ENCODE measurements at places on chromosomes 7 and 10.

DNA sequence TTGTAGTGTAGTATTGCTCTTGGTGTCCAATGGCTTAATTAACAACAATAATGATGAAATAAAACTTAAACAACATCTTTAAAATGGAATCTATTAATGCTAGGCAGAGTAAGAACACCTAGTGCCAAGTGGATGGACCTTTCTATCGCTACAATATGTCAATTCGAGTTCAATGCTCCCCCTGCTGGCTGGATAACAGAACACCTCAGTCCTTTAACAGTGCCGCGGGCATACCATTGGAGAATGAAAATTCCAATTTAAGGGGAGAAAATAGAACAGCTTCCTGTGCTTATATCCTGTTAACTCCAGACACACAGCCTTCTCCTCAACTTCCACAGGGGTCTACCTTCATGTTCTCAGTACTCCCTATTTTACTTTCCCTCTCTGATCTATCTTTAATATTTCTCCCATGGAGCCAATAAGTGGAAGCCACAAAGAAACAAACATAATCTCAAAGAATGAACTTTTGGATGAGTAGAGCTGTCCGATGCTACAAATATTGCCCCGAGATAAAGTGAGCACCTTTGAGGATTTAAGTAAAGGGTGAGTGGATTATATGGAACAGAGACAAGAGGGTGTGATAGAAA is 41.4 kb downstream of the COL1A2 start:
- peak; percentile 7 for DNase-seq

DNA sequence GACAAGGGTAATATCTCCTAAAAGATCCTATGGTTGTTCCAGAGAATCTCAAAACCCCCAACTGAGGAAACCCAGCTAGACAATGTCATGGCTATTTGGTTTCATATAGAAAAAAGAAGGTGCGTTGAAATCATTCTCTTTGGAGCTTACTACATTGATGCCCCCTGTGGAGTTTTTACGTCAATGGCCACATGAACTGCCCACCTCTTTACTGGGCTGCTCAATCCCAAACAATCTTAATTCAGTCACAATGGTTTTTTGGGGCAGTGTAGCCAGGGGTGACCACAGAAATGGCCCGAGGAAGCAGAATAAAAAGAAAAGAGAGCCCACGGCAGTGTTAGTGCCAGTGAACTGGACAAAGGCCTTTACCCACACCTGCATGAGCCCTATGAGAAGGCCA is 7.8 kb downstream of the RBP4 start:
- DNase-seq, result no peak

DNA sequence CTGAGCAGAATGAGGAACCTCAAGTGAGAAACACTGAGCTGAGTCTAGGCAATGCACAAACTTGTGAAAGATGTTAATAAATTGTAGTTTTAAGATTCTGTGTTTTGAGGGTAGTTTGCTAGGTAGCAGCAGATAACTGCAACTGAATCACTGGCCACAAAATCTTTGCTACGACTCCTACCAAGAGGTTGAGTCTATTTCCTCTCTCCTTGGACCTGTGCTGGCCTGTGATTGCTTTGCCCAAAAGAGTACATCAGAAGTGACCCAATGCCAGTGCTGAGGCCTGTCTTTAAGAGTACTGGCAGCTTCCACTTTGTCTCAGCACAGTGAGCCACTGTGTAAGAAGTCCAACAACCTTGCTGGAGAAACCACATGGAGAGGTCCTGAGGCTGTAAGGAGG is 11.9 kb upstream of the TSPAN13 start:
- DNase-seq, result no peak

- no peak for DNase-seq
Observed at GRCh38 chr10:119198438-119198837, 8.9 kb upstream of the GRK5 start.

DNA sequence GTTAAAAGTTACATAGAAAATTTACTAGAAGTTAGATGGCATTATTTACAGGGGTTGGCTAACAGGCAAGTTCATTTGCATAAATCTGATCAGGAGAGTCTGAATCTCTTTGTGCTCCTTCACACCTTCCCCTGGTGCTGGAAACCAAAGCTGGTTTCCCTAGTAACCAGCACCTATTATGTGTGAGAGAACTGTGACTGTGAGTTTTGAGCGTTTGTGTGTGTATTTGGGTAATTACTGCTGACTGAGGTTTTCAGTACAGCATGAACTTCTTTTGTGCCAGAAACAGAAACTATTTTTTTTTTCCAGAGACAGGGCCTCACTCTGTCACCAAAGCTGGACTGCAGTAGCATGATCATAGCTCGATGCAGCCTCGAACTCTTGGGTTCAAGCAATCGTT is 10.3 kb upstream of the IFIT1B start:
- no peak for DNase-seq

DNA sequence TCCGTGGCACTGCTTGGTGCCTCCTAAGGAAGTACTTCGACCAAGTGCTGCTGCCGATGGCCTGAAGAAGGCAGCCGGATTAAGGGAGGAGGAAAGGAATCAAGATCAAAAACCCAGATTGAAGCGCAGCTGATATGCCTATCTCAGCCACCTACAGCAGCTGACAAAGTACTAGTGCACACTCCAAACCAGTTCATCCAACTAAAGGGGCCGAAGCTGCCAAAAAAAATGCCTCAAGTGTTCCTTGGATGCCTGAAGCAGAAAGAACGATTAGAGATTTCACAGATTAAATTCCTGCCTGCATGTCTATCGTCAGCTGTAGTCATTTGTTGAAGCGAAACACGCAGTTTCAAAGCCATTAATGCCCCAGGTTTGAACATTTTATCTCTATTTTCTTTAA is 65.7 kb downstream of the TNRC18 start:
- DNase-seq, result no peak

DNA sequence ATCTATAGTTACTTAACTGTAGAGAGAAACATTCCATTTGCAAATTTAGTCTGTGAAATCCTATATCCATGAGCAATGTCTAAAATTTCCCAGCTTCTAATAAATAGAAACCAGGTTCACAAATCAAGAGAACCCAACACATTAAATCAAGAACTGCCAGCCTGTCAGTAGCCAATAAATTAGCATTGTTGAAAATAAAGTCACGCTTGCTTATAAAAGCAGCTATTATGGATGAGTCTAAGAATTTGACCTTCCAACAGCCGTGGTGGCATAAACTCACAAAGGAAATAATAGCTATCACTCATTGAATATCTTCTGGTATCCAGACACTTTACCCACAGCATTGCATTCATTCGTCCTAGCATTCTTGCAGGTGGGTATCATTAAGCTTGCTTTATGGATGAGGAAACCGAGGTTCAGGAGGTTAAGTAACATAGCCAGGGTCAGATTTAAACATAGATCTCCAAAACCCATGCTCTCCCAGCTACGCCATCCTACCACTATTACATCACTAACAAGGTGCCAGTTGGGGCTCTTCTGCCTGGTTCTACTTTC is 260.1 kb upstream of the YAE1 start:
- DNase-seq, result no peak

Measured in NCI-H1048 (cell line).